ENCODE measurements at places on chromosomes 11 and 22.
A peak's percentile ranks its signal among the peaks of the same experiment; 100 is the strongest.

DNA sequence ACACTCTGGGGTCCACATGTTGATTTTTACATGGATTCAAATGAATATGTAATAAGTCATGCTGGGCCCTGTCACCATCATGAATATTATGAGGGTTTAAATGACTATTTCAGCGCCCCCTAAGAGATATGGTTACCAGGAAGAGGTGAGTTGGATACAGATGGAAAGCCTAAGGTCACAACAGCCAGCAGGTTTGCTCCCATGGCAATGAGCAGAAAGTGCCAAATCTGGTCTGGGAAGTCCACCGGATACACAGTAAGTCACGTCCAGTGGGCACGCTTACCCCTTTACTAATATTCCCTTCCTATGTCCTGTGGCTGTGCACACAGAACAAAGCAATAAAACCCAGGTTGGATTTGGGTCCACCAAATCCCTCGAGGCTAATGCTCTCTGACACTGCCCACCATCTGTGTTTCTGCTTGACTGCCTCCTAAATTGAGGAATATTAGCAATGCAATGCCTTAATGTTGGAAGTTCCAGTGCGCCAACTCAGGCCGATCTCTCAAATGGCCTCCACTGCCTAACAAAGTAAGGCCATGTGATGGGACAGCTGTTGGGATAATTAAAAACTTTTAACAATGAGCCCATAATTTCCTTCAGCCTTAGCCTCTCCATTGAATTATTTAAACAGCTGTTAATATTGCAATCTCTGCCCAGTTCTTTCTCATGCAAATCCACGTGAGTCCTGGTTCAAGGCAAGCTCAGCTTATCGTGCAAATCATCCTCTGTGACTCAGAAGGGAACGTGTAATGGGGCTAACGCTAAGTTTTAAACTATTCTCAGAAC lies 97.6 kb downstream of the SLC1A2 start:
- ATAC-seq, result peak; percentile 66

- ATAC-seq, result no peak
Observed at GRCh38 chr22:34800260-34800980, 265.5 kb upstream of the ISX start.

DNA sequence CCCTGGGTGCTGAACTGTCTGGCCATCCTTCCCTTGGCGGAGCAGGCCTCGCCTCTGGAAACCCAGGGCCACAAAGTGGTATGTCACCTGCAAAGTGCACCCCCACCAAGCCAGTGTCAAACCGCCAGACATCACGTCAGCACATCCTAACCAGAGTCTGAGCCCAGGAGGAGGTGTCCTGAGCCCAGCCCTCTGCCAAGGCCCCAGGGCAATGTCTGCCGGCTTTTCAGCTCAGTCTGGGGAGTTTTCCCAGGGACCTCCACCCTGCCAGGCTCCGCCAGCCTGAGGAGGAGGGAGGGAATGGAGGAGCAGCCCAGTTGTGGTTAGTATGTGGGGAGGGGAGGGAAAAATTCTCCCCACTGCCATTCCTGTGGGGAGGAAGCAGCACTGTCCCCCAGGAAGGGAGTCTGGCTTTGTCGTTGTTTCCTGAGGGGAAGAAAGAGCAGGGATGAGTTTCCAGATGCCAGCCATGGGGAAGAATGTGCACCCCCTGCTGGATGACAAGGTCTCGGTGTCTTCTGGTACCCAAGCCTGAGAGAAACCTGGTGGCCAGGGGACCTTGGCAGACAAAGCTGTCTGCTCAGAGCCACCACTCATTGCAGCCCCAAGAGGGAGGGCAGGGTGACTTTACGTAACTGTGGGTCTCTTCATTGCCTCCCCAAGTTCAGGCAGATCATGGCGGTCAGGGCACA lies 81.4 kb upstream of the CD82 start:
- peak; percentile 63 for ATAC-seq

DNA sequence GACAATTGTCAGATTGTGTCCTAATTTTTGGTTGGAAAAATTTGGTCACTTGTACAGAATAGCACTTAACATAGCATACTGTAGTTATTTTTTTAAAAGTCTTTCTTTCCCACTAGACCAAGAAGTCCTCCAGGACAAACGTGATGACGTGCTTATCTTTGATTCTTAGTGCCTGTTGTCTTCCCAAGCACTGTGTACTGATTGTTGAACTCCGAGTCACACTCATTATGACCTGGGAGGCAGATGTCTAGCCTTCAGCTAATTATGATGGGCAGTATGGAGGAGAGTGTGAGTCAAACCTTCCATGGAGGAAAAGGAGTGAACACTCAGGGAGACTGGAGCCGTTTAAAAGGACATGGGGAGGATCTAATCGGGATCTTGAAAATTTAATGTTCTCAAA lies 119.8 kb downstream of the SPON1 start:
- ATAC-seq, result no peak

DNA sequence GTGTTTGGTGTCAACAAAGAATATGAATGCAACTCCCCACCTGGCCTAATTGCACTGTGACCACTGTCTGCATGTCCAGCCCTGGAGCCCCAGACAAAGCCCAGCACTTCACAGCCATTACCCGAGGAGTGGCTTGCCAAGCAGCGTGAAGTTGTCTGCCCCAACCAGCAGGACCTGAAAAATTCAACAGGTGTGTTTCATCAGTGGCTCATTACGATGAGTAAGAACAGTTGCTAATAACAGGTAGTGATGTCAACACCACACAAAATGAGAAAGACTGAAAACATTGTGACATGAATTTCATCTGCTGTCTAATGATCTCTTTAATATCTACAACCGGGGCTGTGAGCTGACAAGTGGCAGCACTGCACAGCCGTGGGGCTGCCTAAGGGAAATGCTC lies 10.3 kb downstream of the MRPL21 start:
- no peak for ATAC-seq

DNA sequence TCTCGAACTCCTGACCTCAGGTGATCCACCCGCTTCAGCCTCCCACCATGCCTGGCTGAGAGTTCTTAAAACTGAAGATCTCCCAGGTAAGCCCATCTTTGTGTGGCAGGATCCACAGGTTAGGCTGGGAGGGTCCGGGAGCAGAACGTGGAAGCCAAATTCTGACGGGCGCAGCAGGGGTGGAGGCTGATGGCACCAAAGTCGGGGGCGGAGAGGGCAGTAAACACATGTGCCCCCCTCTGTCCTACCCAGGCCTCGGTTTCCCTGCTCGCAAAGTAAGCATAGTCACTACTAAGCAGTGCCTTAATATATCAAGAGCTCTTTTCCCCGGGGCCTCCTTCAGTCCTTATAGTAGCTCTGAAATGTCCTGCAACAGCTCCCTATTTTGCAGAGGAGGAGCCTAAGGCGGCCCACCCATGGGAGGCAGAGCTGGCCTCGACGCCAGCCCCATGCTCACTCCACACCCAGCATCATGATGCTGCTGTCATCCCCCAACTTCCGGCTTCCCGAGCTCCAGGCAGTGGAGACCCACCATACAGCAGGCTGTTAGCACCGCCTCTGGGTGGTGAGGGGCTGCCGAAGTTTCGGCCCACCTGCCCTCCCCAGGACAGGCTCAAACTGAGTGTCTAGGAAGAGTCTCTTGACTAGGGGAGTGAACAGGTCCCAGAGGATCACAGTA lies 230.0 kb downstream of the CTTN start:
- ATAC-seq, result no peak

DNA sequence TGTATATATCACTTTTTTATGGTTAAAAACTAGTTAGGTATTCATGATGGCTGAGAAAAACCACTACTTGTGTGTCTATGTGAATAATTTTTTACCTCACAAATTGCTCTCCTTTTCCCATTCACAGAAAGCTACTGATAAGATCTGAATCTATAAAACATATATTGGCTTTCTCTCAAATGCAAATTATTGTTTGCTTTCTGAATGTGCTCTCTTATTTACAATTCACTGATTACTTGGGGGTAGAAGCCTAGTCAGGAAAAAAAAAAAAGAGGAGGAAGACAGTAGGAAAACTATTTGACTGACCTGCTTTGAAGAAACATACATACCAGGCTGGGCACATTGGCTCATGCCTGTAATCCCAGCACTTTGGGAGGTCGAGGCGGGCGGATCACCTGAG lies 20.5 kb downstream of the PGM2L1 start:
- no peak for ATAC-seq

DNA sequence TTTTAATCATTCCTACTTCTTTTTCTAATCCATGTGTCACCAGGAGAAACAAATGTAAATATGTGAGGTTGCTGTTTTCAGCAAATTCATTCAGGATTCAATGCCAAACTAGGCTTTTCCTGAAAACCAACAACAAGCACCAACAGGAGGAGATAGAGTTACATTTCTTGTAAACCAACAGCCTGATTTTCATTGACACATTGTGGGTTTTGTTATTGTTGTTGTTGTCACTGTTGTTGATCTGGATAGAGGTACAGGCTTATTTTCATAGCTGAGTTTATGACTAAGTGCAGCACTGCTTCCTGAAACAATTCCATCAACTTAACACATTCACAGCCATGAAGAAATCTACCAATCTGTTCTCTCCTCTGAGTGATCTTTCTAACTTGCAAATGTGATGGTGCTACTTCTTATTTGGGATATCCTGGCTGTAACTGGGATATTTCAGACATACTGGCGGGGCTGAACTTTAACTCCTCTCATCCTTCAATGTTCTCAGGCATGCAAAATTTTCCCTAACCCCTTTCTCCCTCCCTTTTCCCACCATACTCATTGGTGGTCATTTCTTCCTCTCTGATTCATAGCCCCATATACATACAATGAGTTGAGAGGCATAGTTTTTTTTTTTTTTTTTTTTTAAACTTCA lies 65.5 kb downstream of the ME3 start:
- peak; percentile 39 for ATAC-seq

DNA sequence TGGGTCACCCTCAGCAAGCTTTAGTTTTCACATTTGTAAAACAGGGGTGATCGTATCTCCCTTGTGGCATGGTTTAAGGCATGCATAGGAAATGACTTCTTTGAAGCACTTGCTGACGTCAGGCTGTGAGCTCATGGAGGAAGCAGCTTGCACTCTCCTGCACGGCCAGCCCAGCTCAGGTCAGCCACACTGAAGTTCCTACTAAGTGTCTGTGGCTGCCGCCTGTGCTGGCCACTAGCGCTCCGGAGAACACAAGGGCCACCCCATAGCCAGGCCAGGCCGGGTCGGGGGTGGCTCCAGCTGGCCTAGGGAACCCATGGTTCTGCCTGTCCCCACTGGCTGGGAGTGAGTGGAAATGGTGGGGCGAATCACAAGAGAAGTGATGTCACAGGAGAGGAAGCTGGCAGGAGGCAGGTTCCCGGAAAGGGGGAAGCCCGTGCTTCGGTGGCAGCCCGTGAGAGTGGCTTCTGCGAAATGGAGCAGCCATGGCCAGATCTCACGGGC lies 28.2 kb downstream of the KCTD17 start:
- ATAC-seq, result peak; percentile 15

DNA sequence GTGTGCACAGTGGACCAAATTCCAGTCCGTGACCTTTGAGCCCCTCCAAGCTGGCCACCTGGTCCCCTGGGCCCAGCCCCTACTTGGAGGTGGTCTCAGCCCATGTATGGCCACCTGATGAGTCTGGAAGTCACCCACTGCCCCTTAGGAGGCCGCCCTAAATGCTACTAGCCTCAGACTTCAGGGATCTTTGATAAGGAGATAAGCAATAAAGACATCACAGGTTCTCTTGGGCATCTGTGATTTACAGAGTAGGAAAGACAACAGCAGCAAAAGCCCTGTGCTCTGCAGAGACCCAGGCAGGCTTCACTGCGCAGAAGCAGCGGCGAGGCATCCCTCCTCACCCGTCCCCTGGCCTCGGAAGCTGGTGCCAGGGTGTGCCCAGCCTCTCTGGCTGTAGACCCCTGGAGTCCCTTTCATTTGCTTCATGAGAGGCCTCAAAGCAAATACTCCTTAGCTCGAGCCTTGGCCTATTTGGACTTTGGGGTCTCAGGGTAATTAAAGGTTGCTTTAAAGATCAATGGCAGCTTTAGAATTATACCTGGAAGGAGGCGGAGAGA lies 360.1 kb downstream of the TBC1D22A start:
- ATAC-seq, result no peak

- no peak for ATAC-seq
Observed at GRCh38 chr11:80280737-80281136, 839.9 kb upstream of the TENM4 start.

GRCh38 chr11:62671608-62672389 lies at the start of the genes LBHD1 and UQCC3:
LBHD1 (minus strand) TSS chr11:62672267; CDS start chr11:62670031, 2,236 bp downstream.
UQCC3 (plus strand) TSS chr11:62671673; CDS start chr11:62671746, 73 bp downstream.
- peak; percentile 87 for ATAC-seq

- no peak for ATAC-seq
Observed at GRCh38 chr22:42876041-42876440, 19.0 kb upstream of the ARFGAP3 start.

DNA sequence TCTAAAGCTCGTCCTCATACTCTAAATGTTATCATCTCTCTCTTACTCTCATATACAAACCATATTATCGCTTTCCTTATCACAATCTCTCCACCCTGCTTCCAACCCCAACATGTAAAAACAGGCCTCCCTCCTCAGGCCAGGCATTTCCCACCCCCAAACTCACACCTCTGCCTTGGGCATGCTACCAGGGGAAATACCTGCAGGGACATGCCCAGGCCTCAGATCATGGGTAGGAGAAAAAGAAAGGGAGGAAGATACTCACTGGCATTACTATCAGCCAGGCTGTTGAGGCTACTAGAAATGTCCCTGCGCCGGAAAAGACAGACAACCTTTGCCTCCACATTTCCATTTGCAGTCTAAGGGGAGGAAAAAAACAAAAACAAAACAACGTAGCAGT lies 1.8 kb downstream of the MTA2 start:
- no peak for ATAC-seq

DNA sequence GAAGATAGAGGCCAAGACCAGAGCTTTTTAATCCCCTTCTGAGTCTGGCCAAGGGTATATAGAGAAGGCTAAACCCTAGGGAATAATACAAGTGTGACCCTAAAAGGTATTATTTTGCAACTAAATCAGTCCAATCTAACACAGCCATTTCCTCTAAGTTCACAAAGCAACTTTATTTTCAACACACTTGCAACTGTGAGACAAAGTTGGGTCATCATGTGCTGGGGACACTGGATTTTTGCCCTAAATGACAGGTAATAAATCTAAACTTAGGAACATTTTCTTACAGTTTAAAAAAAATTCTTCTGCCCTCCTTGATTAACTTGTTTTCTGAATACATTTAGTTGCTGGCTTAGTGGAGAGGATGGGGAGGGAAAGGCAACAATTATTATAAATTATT lies 78.3 kb downstream of the DDIAS start:
- ATAC-seq, result no peak

DNA sequence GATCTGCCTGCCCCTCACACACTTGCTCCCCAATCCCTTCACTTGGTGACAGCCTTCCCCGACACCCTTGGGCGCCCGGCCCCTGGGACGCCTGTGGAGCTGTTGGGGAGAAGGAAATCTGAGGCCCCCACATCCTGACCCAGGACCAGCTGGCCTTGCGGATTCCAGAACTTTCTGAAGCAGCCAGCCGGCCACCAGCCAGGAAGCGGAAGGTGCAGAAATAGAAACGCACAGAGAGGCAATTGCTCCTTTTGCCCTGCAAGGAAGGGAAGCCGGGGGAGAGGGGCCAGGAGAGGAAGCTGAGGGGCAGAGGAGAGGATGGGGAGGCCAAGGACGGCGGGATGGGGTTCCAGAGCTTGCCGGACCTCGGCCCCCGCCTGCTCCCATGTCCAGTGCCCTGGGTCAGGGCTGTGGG lies 66.7 kb upstream of the LINC01488 start:
- ATAC-seq, result no peak

- ATAC-seq, result no peak
Observed at GRCh38 chr11:130128626-130129025, 31.0 kb upstream of the ST14 start.

- ATAC-seq, result peak; percentile 35
Observed at GRCh38 chr22:37552524-37553163, 7.6 kb upstream of the CDC42EP1 start.
